ENCODE measurements at places on chromosomes 2 and 18. TPM values are rescaled to one million over a fixed set of nuclear protein-coding genes. Genes with fewer than 3 reads are reported as not detected.

Gene FBLN7
- total RNA-seq: 0.71 TPM

Gene AMER3
- not detected for total RNA-seq

Gene PRKAG3
- not detected for total RNA-seq

Gene CRYGD
- not detected for total RNA-seq

DNA sequence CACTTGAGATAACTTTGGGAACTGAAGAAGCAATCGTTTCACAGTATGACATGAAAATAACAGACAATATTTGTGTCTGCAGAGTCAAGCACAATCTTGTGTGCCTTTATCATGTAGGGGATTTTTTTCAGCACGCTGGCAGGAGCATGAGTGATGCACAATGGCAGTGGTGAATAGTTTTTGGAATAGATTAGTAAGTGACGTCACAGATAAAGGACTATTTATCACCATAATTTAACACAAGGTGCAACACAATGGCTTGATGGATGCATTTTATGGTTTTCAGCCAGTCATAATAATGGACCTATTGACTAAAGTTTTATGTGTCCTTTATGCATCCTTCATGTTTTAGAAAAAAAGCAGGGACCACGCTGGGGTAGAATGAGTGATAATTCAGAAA lies 559.8 kb upstream of the FANCL start:
- peaks cover 9% of the 10 kb centered on the region for H3K27me3 ChIP-seq
- no peaks in the 10 kb centered on the region for H3K36me3 ChIP-seq
- H3K27ac ChIP-seq: no peak overlapping the region
- H3K4me1 ChIP-seq: no peaks in the 10 kb centered on the region
- no peak overlapping the region for H3K4me3 ChIP-seq

GRCh38 chr2:12770300-12770968 lies 53.7 kb downstream of the TRIB2 start:
- no peak overlapping the region for H3K27ac ChIP-seq
- no peaks in the 10 kb centered on the region for H3K4me1 ChIP-seq
- no peaks in the 10 kb centered on the region for H3K36me3 ChIP-seq
- peaks cover 48% of the 10 kb centered on the region for H3K27me3 ChIP-seq
- no peak for DNase-seq

- no peak overlapping the region for H3K4me3 ChIP-seq
- peaks cover 7% of the 10 kb centered on the region for H3K27me3 ChIP-seq
- H3K27ac ChIP-seq: no peak overlapping the region
- H3K36me3 ChIP-seq: no peaks in the 10 kb centered on the region
- no peak for DNase-seq
Measured at GRCh38 chr2:163441603-163442002, 294.2 kb downstream of the FIGN start.

DNA sequence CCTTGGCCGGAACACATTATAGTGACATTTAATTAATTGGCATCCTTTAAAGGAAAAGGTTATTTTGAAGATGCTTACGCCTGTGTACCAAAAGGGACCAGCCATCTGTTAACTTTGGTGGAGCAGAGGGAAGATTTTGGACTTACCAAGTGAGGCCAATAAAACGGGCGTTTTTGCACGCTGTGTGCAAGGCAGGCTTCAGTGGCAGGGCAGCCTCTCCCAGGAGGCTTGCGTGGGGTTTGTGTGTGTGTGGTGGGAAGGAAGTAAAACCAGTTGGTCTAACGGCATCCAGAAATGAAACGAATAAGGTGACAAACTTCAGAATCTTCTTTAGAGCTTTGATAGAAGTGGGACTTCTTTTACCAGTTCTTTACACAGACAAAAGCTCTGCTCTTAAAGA lies 191.7 kb downstream of the PRKCE start:
- peak; percentile 54 for DNase-seq
- no peaks in the 10 kb centered on the region for H3K27me3 ChIP-seq
- peaks cover 64% of the 10 kb centered on the region for H3K4me1 ChIP-seq
- H3K27ac ChIP-seq: peak overlapping the region; percentile 75
- peaks cover 23% of the 10 kb centered on the region for H3K36me3 ChIP-seq
- H3K4me3 ChIP-seq: peak overlapping the region; percentile 63

DNA sequence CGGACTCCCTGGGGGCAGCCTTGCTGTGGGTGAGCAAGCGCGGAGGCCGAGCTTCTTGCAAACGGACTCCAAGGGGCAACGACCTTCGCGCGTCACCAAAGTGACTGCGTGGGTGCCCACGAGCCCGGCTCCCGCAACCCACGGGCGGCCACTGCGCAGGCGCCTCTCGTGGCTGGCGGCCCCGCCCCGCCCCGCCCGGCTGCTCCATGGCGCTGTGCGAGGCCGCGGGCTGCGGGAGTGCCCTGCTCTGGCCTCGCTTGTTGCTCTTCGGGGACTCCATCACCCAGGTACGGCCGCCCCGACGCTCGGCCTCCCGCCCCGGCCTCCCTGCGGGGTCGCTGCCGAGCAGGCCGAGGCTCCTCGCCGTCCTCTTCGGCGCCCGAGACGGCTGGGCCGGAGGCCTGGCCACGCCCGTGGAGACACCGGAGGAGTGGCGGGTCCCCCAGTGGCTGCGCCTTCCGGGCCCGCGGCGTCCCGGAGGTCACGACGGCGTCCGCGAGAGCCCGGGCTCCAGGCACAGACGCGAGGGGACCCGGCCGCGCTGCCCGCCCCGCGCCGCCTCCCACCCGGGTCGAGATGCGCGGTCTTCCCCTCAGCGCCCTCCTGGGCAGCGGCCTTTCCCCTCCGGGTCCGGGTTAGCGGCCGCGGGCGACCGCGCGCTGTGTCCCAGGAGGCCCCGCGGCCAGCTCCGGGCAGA lies at the start of gene IAH1:
IAH1 (plus strand) TSS at position 191 of the 697 bp plus-strand sequence; CDS start at position 207, 16 bp downstream.
- no peaks in the 10 kb centered on the region for H3K27me3 ChIP-seq
- peak; percentile 69 for DNase-seq
- peaks cover 33% of the 10 kb centered on the region for H3K36me3 ChIP-seq
- H3K27ac ChIP-seq: peak within 1 kb of the TSS; percentile 61
- H3K4me1 ChIP-seq: peaks cover 39% of the 10 kb centered on the region

GRCh38 chr18:62037012-62037742 lies 144.4 kb upstream of the RNF152 start:
- peaks cover 3% of the 10 kb centered on the region for H3K27me3 ChIP-seq
- no peak overlapping the region for H3K27ac ChIP-seq
- DNase-seq: no peak
- H3K4me1 ChIP-seq: no peaks in the 10 kb centered on the region
- H3K36me3 ChIP-seq: peaks cover 2% of the 10 kb centered on the region

DNA sequence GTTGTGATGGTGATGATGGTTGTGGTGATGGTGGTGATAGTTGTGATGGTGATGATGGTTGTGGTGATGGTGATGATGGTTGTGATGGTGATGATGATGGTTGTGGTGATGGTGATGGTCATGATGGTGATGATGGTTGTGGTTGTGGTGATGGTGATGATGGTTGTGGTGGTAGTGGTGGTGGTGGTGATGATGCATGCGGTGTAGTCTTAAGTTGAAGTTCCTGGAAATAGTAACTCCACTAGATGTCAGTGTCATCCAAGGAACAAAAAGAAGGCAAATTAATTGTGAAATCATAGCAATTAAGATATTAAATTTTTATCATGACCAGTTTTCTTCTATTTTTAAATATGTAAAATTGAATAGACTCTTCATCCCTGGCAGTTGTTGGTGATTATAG lies 309.2 kb downstream of the AGAP1 start:
- H3K27me3 ChIP-seq: peaks cover 2% of the 10 kb centered on the region
- H3K36me3 ChIP-seq: no peaks in the 10 kb centered on the region
- no peaks in the 10 kb centered on the region for H3K4me1 ChIP-seq
- no peak for DNase-seq
- H3K4me3 ChIP-seq: no peak overlapping the region
